Stimulated activated naive CD4-positive, alpha-beta T cell treated with Interleukin-2 at 50 U/mL for 16 hours (primary cell): ENCODE measurements at places on chromosomes 11 and 22.
A peak's percentile ranks its signal among the peaks of the same experiment; 100 is the strongest.

- DNase-seq, result no peak
Observed at GRCh38 chr22:44394246-44395117, 81.7 kb upstream of the SHISAL1 start.

DNA sequence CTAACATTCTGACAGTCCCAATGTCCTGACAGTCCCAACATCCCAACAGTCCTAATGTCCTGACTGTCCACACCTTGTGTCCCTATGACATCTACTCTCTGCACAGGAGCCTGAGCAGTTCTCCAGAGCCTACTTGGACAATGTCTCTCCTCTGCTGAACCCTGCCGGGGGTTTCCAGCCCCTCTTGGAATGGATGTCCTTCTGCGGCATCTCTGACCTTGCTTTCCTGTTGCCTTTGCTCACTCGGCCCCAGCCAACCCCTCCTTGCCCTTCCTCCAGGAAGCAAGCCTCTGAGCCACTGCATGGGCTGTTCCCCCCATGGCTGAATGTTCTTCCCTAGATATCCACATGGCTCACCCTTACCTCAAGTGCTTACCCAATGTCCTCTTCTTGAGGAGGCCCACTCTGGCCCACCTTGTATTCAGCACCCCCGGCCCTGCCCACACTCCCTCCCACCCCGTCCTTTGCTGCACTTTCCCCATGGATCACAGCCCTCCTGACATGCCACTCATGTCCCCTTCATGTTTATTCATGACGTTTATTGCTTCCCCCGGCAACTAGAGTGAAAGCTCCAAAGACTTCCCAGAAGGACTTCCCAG is 59.5 kb downstream of the DHCR7 start:
- DNase-seq, result no peak

- no peak for DNase-seq
Observed at GRCh38 chr11:69369945-69370344, 76.0 kb downstream of the MYEOV start.

GRCh38 chr11:95092549-95093324 is 3.1 kb downstream of the ENDOD1 start:
- peak; percentile 23 for DNase-seq

DNA sequence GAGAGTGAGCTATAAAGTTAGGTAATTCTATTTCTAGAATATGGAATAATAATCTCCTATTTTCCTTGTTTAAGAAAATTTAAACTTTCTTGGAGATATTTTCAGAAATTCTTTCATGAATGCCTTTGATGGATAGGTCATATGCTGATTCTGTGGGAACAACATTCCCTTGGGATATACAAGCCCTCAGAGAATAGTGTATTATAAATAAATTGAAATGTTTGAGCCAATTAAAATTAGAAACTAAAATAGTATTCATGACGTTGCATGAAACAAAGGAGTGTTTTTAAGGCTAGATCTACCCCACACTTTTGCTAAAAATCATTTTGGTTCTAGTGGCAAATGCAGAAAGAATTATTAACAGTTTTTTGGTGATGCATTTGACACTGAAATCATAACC is 269.3 kb upstream of the ANO3 start:
- DNase-seq, result no peak

DNA sequence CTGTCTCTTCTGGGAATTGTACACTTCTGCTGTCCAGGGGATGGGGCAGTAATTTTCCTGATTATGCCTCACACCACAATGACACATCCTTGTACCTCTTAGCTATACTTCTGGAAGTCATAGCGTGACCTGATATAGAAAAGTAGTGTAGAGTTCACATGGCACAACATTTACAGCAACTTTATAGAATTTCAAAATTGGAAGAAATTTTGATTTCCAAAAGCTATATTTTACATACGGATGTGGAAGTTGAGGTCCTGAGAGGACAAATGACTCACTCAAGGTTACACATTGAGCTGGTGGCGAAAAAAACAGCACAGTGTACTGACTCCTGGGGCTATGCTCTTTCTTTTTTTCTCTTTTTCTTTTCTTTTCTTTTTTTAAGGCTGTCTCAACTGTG is 6.3 kb upstream of the CYP2R1 start:
- DNase-seq, result no peak

- DNase-seq, result no peak
Observed at GRCh38 chr11:48078689-48079088, 98.3 kb downstream of the PTPRJ start.
